Kidney glomerular epithelial cell (primary cell): ENCODE measurements at places on chromosomes 2 and 18.

- DNase-seq, result no peak
These were observed 20.9 kb downstream of the NCK2 start for GRCh38 chr2:105765415-105766299.

- DNase-seq, result no peak
These were observed 40.8 kb downstream of the CRACDL start for GRCh38 chr2:98895221-98895620.

- no peak for DNase-seq
These were observed 10.2 kb upstream of the LIMS2 start for GRCh38 chr2:127685410-127686080.

GRCh38 chr2:233953087-233953801 is 36.1 kb downstream of the TRPM8 start:
- DNase-seq, result no peak

GRCh38 chr18:32884543-32884942 is 111.7 kb upstream of the KLHL14 start:
- no peak for DNase-seq

- DNase-seq, result no peak
These were observed 15.3 kb upstream of the ALLC start for GRCh38 chr2:3642521-3643215.

DNA sequence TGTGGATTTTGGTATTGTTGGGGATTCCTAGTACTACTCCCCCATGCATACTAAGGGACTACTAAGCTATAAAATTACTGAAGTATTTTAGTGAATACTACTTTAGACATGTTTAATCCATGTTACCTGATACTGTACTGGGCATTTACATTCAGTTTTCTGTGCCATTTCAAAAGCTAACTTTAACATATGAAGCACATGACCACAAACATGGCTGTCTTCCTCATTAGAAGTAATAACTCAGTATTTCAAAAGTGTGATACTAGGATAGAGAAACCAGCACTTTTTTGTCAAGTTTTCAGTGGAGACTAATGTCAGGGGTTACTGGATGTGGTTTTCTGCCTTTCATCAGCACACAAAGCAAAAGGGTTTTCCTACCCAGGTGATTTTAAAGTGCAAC is 27.9 kb downstream of the WDR33 start:
- no peak for DNase-seq

DNA sequence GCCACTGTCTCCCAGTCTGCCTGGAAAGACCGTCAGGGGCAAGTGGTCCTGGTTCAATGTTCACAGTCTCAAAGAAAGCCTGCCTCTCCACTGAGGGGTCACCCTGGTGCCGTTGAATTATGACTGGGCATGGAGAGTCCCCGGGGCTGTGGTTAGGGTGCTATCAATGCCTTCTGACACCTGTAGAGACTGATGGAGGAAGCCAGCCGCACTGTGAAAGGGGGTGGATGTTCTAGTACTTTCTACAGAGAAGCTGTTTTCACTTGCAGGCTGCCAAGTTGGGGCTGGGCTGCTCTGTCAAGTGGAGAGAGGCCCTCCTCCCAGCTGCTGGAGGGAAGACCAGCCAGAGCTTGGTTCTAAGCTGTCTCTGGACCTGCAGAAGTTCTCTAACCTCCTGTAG is 80.5 kb downstream of the BCL2L11 start:
- no peak for DNase-seq

GRCh38 chr18:70004696-70005095 is 57.0 kb upstream of the CD226 start:
- no peak for DNase-seq

DNA sequence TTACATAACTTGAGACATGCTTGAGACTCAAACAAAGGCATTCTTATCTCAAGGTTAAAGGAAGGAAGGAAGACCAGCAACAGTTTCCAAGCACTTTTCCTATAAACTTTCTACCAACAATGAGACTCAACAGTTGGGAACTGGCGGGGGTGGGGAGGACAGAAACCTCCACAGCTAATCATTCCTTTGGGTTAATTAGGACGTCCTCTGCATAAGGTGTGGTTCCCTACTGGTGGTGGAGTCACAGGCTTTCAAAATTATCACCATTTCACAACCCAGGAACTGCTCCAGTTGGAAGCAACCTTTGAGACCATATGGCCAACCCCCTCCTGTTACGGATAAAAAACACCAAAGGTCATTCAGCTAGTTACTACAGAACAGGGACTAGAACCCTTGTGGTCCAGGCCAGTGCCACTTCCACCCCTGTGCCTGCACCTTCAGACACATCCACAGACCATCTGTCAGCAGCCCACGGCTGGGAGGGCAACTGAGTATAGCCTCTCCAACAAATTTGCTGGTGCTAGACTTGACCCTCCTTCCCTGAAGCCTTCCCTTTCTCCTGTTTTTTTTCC is 30.1 kb upstream of the ATL2 start:
- no peak for DNase-seq

GRCh38 chr2:12062053-12062395 is 315.6 kb downstream of the LPIN1 start:
- DNase-seq, result no peak

DNA sequence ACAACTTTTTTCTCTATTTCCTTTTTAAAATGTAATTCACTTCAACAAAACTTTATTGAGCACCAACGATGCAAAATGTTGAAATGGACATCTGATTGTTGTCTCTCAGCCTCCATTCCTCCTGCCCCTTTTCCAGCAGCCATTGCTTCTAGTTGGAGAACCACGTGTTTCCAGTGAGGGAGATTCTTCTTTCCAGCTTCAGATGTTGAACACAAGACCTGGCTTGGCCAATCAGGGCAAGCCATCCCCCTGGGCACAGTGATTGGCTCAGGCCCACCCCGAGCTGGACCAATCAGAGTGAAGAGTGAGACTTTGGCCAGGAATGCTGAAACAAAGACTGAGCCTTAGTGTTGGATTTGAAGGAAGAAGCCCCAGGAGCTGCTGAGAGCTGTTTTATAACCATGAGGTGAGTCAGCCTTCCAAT is 59.0 kb downstream of the E2F6 start:
- peak; percentile 22 for DNase-seq

DNA sequence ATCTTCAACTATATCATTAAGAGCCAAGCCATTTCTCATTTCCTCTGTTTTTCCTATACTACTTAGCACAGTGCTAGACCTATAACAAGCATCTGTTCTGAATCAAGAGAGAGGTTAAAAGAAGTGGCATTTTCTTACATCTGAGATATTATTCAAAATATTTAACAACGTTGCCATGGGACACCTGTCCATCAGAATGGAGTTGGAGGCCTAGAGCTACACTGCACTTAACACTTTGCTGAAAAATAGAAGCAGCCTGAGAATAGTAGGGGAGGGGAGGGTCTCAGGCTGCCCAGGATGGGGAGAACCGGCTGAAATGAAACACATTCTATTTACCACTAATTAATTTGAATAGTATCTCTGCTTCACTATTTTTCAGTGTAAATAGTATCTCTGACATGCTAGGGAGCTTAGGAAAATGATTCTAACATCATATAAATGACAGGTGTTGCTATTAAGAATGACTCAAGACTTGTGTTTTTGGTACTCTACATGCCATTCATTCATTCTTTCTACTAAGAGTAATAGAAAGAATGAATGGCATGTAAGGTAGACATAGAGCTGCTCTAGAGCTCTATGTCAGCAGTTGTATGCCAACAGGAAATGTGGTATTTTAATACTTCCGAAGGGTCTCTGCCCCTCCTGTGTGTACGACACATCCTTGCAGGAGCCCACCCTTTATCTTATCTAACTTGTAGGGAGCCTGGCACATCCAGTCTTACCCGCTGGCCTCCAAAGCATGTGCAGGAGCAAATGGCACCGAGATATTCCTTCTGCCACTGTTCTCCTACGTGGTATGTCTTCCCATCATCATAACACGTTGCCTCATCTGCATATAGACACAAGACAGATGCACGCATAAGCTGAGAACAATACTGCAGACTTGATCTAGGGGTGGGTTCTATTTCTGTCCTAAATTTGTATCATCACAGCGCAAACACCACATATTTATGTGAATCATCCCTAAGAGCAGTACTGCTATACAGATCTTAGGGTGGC is 52.6 kb downstream of the ATIC start:
- DNase-seq, result no peak

DNA sequence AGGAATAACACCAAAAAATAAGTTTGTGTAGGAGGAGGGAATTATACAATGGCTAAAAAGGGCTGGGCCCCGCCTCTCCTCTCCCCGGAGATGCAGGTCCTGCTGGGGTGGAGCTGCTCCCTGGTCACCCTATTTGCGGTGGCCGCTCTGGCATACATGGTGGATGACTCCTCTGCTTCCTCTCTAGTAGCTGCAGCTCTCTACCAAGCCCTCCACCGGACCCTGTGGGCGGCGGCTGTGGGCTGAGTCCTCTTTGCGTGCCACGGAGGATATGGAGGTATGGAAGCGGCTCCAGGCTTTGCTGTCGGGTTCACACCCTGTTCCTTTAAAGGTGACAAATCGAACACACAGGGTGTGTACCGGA is 77.1 kb upstream of the SEC11C start:
- DNase-seq, result no peak
